Fibroblast of gingiva (primary cell): ENCODE measurements at places on chromosomes 4 and X.
A peak's percentile ranks its signal among the peaks of the same experiment; 100 is the strongest.

GRCh38 chrX:53631156-53631555, 55.4 kb downstream of the HUWE1 start:
- DNase-seq: no peak

DNA sequence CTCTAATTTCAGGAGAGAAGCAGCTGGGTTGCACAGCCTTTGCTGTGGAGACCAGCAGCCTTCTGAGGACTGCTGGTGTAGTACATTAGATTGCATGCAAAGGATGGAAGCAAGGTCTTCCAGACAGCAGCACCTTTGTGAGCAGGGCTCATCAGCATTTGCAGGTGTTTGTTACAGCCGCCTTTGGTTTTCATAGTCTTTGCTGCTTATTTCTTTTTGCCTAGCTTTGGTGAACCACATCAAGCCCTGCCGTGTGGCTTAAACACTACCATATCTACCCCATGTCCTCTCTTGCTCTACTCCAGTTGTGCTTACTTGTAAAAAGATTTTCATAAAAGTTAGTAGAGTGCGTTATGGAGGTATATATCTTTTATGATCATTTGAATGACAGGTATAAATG, 57.5 kb downstream of the MTM1 start:
- no peak for DNase-seq

DNA sequence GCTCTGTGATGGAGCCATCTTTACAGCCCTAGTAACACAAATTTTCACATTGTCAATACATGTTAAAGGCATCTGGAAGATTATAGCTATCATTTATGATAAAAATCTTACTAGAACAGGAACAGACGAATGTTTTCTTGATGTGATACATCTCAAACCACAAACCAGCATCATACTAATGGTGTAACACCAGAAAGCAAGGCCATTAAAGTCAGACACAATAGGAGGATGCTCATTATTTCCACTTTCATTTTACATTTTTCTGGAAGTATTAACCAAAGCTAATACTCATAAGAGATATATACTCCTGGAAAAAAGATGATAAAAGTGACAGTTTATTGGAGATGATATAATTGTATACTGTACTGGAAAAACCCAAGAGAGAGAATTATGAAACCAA, 5.3 kb downstream of the AKAP14 start:
- no peak for DNase-seq

DNA sequence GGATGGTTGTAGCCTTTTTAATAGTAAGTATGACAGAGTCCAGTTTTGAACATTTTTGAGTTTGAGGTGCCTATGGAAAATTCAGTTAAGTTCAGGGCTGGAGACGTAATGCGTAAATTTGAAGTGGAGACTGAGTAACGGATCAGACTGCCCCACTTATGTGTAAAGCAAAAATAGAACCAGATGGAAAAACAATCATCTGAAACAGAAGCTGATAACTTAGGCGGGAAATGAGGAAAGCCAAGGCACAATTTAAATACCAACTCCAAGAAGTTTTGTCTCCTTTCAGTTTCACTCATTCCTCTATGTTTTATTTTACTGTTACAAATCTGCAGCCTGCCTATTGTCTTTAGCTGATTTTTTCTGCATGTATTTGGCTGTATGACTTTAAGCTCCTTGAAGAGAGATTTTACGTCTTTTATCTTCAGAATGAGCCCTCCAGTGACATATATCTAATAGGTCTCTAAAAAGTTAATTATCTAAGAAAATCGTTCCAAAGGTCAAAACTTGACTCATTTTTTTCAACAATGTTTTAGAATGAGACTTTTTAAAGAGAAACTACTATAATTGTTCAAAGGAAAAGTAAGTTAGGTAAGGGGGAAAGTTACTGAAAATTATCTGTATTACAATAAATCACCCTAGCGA, 1.1 kb downstream of the SGCB start:
- DNase-seq: peak; percentile 40

- DNase-seq: no peak
Measured at GRCh38 chr4:41146196-41146595, 68.1 kb downstream of the APBB2 start.

- DNase-seq: no peak
Measured at GRCh38 chr4:10530137-10530786, 73.0 kb upstream of the ZNF518B start.

- no peak for DNase-seq
Measured at GRCh38 chr4:46684041-46684440, 225.0 kb downstream of the COX7B2 start.

- DNase-seq: no peak
Measured at GRCh38 chr4:107444-108429, 16.6 kb upstream of the ZNF718 start.

DNA sequence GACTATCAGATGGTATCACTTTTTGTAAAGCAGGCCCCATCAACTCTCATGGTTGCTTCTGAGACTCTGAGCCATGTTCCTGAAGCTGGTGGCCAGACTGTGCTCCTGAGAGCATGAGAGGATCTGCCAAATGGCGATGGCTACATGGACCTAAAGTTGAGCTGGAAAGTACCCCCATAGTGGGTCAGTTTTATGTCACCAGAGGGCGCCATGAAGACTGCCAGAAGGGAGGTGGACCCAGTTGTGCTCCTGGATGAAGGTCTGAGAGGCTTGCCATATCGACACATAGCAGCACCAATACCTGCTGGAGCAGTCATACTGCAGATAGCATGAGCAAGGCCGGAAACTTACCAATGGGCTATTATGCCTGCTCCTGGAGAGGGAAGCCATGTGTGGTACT, 105.7 kb downstream of the SLITRK2 start:
- DNase-seq: no peak
